ENCODE measurements at places on chromosomes 6 and 20.
A peak's percentile ranks its signal among the peaks of the same experiment; 100 is the strongest.

DNA sequence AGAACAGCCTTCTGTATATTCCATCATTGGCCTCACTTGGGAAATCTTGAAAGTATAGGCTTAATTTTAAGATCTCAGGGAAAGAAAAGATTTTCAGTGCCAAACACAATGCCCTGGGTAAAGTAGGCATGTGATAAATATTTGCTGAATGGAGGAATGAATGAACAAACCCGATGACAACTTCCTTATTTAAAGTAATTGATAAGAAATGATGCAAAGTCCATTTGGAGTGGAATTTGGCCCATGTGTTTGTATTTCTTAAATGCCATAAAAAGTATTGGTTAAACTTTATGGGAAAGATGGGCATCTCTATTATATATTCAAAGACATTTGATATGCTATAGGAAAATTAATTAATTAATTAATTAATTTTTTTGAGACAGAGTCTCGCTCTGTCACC is 3.7 kb downstream of the TIAM2 start:
- DNase-seq, result no peak

GRCh38 chr20:59351157-59352040 is 51.0 kb downstream of the EDN3 start:
- DNase-seq, result no peak

DNA sequence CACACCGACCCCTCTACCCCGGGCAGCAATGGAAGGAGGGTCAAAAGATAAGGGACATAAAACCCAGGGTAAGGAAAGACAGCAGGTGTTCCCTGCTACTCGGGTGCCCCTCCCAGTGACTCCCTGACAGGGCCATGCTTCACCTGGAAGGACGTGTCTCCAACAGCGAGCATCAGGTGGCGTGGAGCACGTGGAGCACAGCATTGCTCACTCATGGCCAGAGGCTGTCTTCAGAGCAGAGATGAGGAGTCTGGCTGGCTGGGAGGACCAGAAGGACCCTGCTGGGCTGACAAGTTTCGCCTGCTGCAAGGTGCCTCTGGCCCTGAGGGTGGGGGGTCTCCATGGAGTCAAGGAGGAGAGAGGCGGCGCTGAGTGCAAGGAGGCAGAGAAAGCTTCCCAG is 15.3 kb upstream of the CDH22 start:
- DNase-seq, result no peak

DNA sequence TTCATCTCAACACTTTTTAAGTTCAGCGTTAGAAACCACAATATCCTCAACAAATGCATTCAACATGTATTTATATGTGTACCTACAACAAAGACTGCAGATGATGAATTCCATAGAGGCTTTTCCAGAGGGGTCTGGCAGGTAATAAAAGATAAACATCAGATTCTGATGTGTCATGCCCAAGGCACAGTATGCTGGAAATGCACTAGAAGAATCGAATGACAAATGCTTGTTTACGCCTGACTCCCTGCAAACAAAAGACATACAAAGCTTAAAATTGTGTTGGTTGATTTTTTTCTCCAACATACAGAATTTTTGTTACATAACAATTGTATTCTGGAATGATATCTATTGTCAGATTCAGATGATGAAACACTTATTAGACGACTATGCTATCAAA is at the start of gene LGSN:
TSS of gene LGSN (minus strand) at position 45 of the 400 bp plus-strand sequence. CDS start at position 5, 40 bp downstream.
- no peak for DNase-seq

DNA sequence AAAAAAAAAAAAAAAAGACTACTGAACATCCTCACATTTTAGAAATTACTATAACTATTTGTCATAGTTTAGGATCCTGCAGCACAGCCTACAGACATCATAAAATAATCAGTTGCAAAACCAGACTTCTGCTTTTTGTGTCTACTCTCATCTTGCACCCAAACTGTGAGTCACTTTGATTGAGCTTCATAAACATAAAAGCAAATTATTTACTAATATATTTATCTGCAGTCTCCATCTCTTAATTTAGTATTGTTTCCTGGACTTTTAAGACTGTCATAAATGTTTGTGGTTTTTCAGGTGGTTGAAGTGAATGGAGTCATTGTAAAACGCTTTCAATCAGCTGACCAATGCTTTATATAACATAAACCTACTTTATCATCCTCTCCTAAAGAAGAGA is 14.8 kb upstream of the CALHM6 start:
- DNase-seq, result no peak

GRCh38 chr6:161583584-161583983 is 309.7 kb upstream of the AGPAT4 start:
- no peak for DNase-seq

- peak; percentile 19 for DNase-seq
Observed at GRCh38 chr20:17504066-17504897, 26.9 kb downstream of the BFSP1 start.

- peak; percentile 77 for DNase-seq
Observed at GRCh38 chr6:80210618-80211017, 104.1 kb downstream of the BCKDHB start.

DNA sequence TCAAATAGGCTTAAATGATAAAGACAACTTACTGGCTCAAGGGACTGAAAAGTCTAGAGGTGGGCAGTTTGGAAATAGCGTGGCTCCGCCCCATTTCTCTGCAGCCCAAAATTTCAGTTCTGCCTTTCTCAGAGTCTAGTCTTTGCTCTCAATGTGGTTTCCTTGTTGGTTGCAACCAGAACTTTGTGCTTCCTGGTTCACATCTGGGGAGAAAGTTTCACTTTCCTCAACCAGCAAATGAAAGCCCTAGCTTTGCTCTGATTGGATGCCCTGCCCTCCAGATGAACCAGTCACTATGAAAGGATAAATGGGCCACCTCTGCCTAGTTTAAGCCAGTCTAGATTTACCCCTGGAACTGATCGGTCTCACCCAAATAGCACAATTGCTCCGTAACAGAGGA is 14.9 kb downstream of the SYCP2L start:
- no peak for DNase-seq

DNA sequence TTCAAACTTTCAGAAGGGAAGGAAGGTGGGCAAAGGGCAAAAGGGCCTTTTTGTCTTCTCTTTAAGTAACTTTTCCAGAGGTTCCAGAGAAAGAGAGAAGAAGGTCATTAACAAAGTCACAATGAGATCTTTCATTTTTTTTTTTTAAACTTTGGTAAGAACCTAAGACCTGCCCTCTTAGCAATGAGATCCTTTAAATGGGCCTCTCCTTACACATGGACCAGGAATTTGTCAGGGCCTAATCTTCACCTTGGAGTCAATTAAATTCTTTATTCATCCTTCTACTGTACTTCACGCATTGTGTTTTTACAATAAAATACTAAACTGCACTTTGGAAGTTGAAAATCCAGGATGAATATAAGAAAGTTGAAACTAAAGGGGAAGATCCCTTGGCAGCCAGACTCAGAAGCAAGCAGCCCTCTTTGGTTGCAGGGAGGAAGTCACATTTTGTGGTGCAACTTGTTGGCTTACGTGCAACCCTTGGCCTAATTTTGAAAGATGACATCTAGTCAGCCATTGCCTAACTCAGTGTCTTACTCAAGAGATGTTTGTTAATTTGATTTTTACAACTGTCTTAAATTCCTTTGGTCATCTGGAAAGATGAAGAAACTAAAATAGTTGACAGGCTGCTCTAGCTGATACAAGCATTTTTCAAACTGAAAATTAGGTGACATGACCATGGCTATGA is 11.9 kb upstream of the TMEM170B start:
- DNase-seq, result no peak

GRCh38 chr6:40779409-40779808 is 192.2 kb upstream of the LRFN2 start:
- no peak for DNase-seq

DNA sequence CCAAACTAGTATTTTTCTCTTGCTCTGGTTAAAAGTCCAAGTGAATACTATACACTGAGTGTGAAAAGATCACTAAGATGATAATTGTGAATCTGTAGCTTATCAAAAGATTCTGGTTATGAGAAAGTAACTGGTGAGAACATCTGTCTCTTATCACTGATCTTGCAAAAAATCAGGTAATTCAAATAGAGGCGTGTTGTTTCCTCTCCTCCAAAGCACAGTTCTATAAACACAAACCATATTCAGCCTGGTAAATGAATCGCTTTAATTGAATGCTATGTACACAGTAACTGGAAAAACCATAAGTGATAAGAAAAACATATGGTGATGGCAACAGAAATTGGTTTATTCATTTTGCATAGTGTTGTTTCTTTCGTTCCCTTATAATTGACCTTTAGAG is 161.0 kb downstream of the RALGAPA2 start:
- DNase-seq, result no peak

DNA sequence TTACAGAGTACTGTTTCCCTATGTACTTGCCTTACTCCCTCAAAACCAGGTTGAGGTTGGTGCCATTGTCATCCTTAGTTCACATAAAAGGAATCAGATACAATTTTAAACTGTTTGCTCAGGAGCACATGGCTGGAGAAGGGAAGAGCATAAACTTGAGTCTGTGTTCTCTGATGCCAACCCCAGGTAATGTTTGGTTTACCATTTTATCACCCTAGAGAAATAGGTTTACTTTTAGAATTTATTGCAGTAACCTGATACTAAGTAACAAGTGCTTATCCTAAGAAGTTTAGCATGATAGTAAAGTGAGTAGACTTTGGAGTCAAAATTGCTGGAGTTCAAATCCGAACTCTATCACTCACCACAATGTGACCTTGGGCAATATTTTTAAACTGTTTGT is 86.3 kb downstream of the RFPL4B start:
- DNase-seq, result no peak

- DNase-seq, result no peak
Observed at GRCh38 chr6:6634735-6635075, 46.2 kb downstream of the LY86 start.

DNA sequence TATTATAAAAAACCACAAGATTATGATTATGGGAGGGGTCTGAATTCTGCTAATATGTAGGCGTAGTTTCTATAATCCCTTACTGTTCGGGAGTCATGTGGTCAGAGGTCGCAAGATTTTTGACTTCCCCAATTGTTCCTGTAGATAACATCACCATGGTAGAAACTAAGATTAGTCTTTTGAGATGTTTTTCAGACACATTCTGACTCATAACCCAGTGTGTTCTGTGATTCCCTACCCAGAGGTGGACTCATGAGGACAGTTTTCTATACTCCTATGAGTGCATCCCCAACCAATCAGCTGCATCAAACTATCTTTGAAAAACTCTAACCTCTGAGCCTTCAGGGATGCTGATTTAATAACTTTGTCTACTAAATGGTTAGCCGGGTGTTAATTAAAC is 175.5 kb downstream of the RFPL4B start:
- DNase-seq, result no peak

Measured in BE2C (cell line).